ENCODE measurements at places on chromosomes 11 and 22. TPM values are rescaled to one million over a fixed set of nuclear protein-coding genes. Genes with fewer than 3 reads are reported as not detected.

Gene ZBTB44
- polyA plus RNA-seq: 13.3 TPM

Gene CASP5
- not detected for polyA plus RNA-seq

Gene ADM2
- polyA plus RNA-seq: 1.7 TPM

Gene OR52H1
- not detected for polyA plus RNA-seq

Gene ZFP91
- polyA plus RNA-seq: 24.4 TPM

Gene MLC1
- 0.02 TPM for polyA plus RNA-seq

Gene UPB1
- not detected for polyA plus RNA-seq

Gene TENM4
- polyA plus RNA-seq: 10.1 TPM

Gene GNAZ
- polyA plus RNA-seq: 0.75 TPM

Gene E2F8
- 3.1 TPM for polyA plus RNA-seq

Gene SYCE3
- polyA plus RNA-seq: 1.1 TPM

Gene VSIG10L2
- not detected for polyA plus RNA-seq

Gene WNT11
- not detected for polyA plus RNA-seq

Gene RGL4
- polyA plus RNA-seq: not detected

Gene CWC15
- polyA plus RNA-seq: 24.1 TPM

Gene SLC22A8
- polyA plus RNA-seq: not detected

Gene IGLL5
- not detected for polyA plus RNA-seq

Gene OR51B4
- not detected for polyA plus RNA-seq

Gene GSTT2
- polyA plus RNA-seq: 0.31 TPM

Gene CHRM4
- polyA plus RNA-seq: 0.03 TPM

Gene GAB4
- polyA plus RNA-seq: not detected

Gene RRAS2
- 50.0 TPM for polyA plus RNA-seq

Gene FAM181B
- polyA plus RNA-seq: 0.05 TPM

Gene HBB
- polyA plus RNA-seq: not detected

Gene RTN4RL2
- polyA plus RNA-seq: 0.06 TPM

Gene OR4D5
- not detected for polyA plus RNA-seq

Gene DERL3
- 0.15 TPM for polyA plus RNA-seq

Gene CDON
- 1.6 TPM for polyA plus RNA-seq

Gene SERPING1
- 15.3 TPM for polyA plus RNA-seq

Gene FGF19
- 0.02 TPM for polyA plus RNA-seq

Gene BCO2
- polyA plus RNA-seq: 1.5 TPM

Gene TRIM29
- 315 TPM for polyA plus RNA-seq

Gene TMEM45B
- 0.80 TPM for polyA plus RNA-seq

Gene OR52N4
- polyA plus RNA-seq: not detected

Gene CASP1
- polyA plus RNA-seq: 30.2 TPM

Gene LSP1
- not detected for polyA plus RNA-seq

Gene GAL
- 0.75 TPM for polyA plus RNA-seq

Gene MRGPRX4
- polyA plus RNA-seq: 1.2 TPM

Gene OR8H2
- not detected for polyA plus RNA-seq

Gene PLAAT5
- not detected for polyA plus RNA-seq

Gene NOX4
- polyA plus RNA-seq: not detected

Gene ZNF280B
- polyA plus RNA-seq: 0.14 TPM

Gene GAS2
- 0.92 TPM for polyA plus RNA-seq

Gene FOSL1
- 31.6 TPM for polyA plus RNA-seq

Gene HEPHL1
- polyA plus RNA-seq: 48.7 TPM

Gene FGF4
- polyA plus RNA-seq: not detected

Gene KDM4E
- polyA plus RNA-seq: not detected

Gene HPX
- 0.53 TPM for polyA plus RNA-seq

Gene CAT
- polyA plus RNA-seq: 48.7 TPM

Gene INPP5J
- 0.37 TPM for polyA plus RNA-seq

Gene OR5A1
- polyA plus RNA-seq: not detected

Gene ART5
- polyA plus RNA-seq: not detected

Gene CD3D
- not detected for polyA plus RNA-seq

Gene AMOTL1
- polyA plus RNA-seq: 87.4 TPM

Gene SEC14L2
- 168 TPM for polyA plus RNA-seq

Gene TMEM191B
- 1.7 TPM for polyA plus RNA-seq

Gene OMP
- polyA plus RNA-seq: not detected

Gene FZD4
- 0.51 TPM for polyA plus RNA-seq

Measured in mammary epithelial cell (primary cell).